Fibroblast of lung (primary cell): ENCODE measurements at places on chromosomes 6 and 20. TPM values are rescaled to one million over a fixed set of nuclear protein-coding genes. Genes with fewer than 3 reads are reported as not detected.

The PI3 gene
- not detected in 2 replicates for total RNA-seq

- no peak for DNase-seq
- no peak overlapping the region for H3K27ac ChIP-seq
- no peaks in the 10 kb centered on the region for H3K36me3 ChIP-seq
- no peaks in the 10 kb centered on the region for H3K4me1 ChIP-seq
Measured at GRCh38 chr20:771741-772464, 3.6 kb upstream of the SLC52A3 start.

GRCh38 chr6:109024784-109025183 is 69.9 kb downstream of the SESN1 start:
- H3K27ac ChIP-seq = no peak overlapping the region
- H3K27me3 ChIP-seq = no peaks in the 10 kb centered on the region
- no peaks in the 10 kb centered on the region for H3K36me3 ChIP-seq
- no peaks in the 10 kb centered on the region for H3K4me1 ChIP-seq

GRCh38 chr20:41004531-41005360 is 23.9 kb upstream of the TOP1 start:
- peaks cover 27% of the 10 kb centered on the region for H3K4me1 ChIP-seq
- peak overlapping the region; percentile 100 for H3K27ac ChIP-seq
- DNase-seq = peak; percentile 41
- H3K4me3 ChIP-seq = peak overlapping the region; percentile 58
- H3K27me3 ChIP-seq = no peaks in the 10 kb centered on the region

DNA sequence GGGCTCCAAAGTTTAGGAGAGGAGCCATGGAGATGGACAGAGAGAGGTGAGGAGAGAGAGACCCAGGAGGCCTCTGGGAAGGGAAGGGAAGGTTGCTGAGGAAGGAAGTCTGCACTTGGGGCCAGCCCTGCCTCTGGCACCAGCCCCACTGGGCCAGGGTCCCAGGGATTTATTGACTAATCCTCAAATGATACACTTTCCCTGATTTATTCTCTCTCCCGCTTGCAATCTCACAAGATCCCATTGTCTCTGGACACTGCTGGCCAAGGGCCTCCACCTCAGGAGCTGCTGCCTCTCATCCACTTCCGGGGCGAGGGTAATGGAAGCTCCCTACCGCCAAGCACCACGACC is 43.6 kb upstream of the FOXP4 start:
- no peak for DNase-seq
- H3K4me1 ChIP-seq = peaks cover 6% of the 10 kb centered on the region
- no peak overlapping the region for H3K27ac ChIP-seq
- peaks cover 20% of the 10 kb centered on the region for H3K27me3 ChIP-seq
- H3K4me3 ChIP-seq = no peak overlapping the region

DNA sequence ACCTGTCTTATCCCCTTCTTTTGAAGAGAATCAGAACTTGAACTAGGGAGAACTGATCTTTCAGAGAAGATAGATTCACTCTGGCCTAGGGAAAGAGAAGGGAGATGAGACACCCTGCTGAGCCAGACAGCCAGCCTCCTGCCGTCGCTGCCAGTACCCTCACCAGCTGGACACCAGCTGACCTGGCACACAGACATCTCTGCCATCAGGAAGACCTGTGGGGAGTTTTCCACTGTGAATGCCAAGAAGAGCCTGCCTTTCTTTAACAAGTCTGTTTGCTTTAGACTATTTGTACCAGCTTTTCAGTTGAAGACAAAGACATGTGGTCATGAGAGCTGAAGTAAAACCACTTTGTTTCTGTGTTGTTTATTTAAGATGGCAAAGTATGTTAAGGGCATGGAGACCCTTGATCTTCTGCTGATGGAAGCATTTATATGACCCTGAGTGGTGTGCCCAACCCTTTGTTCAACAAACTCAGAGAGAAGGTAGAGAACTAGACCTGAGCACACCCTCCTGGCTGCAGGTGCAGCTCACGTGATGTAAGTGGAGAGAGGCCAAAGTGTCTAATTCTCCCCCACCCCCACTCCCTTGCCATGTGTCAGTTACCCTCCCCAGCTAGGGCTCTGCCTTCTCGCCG is 82.3 kb upstream of the SLC24A3 start:
- no peaks in the 10 kb centered on the region for H3K27me3 ChIP-seq
- no peaks in the 10 kb centered on the region for H3K4me1 ChIP-seq
- H3K27ac ChIP-seq = no peak overlapping the region
- no peaks in the 10 kb centered on the region for H3K36me3 ChIP-seq

The NFATC2 gene
- under 0.01 and 0.50 TPM in 2 replicates for total RNA-seq

- no peak overlapping the region for H3K4me3 ChIP-seq
- no peaks in the 10 kb centered on the region for H3K36me3 ChIP-seq
- H3K27me3 ChIP-seq = no peaks in the 10 kb centered on the region
Measured at GRCh38 chr6:47188588-47189021, 121.1 kb downstream of the TNFRSF21 start.

The KIF25 gene
- total RNA-seq = 0.26 and 0.33 TPM in 2 replicates

DNA sequence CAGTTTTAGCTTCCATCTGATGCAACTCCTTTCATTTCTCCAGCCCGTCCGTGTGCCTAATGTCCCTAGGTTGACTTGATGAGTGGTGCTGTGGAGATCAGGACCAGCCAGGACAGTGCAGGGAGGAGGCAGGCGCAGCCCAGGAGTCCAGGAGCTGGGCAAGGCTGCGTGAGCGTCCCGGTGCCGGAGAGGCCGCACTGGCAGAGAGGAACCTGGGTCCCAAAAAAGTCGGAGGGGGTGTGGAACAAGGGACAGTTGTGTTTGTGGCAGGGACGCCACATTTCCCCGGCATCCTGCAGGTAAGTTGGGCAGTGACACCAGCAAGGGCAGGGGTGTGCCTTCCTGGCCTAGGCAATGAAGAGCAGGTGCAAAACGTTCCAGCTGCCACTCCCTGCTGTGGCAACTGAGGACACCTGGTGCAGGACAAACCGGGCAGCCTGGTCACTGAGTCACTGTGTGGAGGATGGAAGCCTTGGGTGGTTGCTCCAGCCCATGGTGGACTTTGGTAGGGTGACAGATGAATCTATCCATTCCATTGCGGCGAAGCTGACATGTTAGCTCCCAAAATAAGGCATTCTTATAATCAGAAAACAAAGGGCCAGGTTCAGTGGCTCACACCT is 53.2 kb downstream of the RAMACL start:
- no peak for DNase-seq
- peaks cover 13% of the 10 kb centered on the region for H3K36me3 ChIP-seq
- H3K4me1 ChIP-seq = no peaks in the 10 kb centered on the region
- H3K27me3 ChIP-seq = no peaks in the 10 kb centered on the region

DNA sequence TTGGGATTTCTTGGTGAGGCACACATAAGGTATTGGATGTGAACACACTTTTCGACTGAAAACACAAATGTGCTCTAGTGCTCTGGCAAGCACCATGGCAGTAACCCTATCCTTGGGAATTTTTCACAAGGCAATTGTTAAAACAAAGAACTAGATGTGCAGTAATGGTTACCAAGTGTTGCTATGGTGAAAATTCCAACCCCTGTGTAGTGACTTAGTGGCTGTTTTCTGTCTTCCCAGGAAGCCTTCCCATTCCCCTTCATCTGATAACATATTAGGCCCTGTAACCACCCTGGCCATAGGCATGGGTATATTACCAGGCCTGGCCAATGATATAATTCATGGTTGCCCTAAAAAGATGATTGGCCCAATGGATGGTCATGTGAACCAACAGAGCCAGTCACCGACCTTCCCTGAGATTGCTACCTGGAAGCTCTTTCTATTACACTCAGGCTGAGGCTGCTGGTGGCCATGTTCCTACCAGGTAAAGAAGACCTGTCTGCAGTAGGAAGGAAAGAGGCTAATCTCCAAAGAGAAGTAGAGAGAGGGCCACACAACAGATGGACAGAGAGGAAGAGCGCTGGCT is 4.1 kb downstream of the C20orf202 start:
- no peak for DNase-seq
- no peak overlapping the region for H3K4me3 ChIP-seq
- no peak overlapping the region for H3K27ac ChIP-seq
- H3K27me3 ChIP-seq = peaks cover 24% of the 10 kb centered on the region

The TULP1 gene
- total RNA-seq = not detected in 2 replicates

GRCh38 chr6:25714765-25715164 is 39.8 kb upstream of the SLC17A4 start:
- no peaks in the 10 kb centered on the region for H3K27me3 ChIP-seq
- H3K36me3 ChIP-seq = no peaks in the 10 kb centered on the region
- no peak for DNase-seq
- H3K4me3 ChIP-seq = no peak overlapping the region
- H3K4me1 ChIP-seq = no peaks in the 10 kb centered on the region
- H3K27ac ChIP-seq = no peak overlapping the region

The SNAP25 gene
- total RNA-seq = 1.5 and 4.5 TPM in 2 replicates

DNA sequence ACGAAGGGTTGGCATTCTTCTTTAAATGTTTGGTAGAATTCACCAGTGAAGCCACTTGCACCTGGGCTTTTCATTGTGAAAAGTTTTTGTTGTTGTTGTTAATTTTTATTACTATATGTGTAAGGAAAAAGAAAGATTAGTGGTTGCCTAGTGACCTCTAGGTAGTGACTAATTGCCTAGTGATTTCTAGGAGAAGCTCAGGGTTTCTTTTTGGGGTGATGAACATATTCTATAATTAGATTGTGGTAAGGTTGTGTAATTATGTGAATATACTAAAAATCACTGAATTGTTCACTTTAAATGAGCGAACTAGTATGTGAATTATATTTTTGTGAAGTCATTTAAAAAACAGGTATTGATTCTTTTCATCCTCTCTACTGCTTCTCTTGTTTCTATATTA is 123.8 kb upstream of the TMEM170B start:
- no peak overlapping the region for H3K27ac ChIP-seq
- peaks cover 2% of the 10 kb centered on the region for H3K4me1 ChIP-seq
- no peaks in the 10 kb centered on the region for H3K27me3 ChIP-seq
- no peaks in the 10 kb centered on the region for H3K36me3 ChIP-seq
- peak; percentile 76 for DNase-seq
- H3K4me3 ChIP-seq = no peak overlapping the region

GRCh38 chr6:77011929-77012545 is 451.3 kb downstream of the HTR1B start:
- no peak overlapping the region for H3K27ac ChIP-seq
- H3K4me3 ChIP-seq = no peak overlapping the region
- DNase-seq = no peak
- no peaks in the 10 kb centered on the region for H3K27me3 ChIP-seq

DNA sequence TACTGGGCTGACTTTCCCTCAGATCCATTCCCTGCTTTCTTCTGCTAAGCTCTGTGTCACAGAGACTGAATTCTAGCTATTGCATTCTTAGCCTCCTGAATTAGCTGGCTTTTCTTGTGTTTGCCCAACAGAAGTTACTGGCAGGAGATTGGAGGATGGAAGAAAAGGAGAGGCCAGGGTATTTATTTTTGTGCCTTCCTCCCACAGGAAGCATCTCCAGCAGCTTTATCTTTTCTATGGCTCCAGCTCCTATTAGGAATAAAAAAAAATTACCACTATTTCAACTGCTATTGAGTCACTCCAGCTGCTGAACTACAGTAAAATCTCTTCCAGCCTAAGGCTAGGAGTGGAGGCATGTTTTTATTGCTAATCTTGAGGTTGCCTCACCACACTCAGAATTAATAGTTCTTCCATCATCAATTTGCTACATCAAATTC is 492.4 kb downstream of the RFPL4B start:
- H3K27ac ChIP-seq = no peak overlapping the region
- H3K4me3 ChIP-seq = no peak overlapping the region
- no peaks in the 10 kb centered on the region for H3K36me3 ChIP-seq

The GSTA3 gene
- not detected in 2 replicates for total RNA-seq

The PPP1R3G gene
- 2.1 and 3.3 TPM in 2 replicates for total RNA-seq

- no peak overlapping the region for H3K4me3 ChIP-seq
- H3K27ac ChIP-seq = no peak overlapping the region
- no peaks in the 10 kb centered on the region for H3K27me3 ChIP-seq
- DNase-seq = no peak
Measured at GRCh38 chr6:170561555-170561954, 7.4 kb downstream of the TBP start.

- H3K27ac ChIP-seq = no peak overlapping the region
- no peaks in the 10 kb centered on the region for H3K4me1 ChIP-seq
- H3K27me3 ChIP-seq = peaks cover 17% of the 10 kb centered on the region
- DNase-seq = peak; percentile 57
- no peaks in the 10 kb centered on the region for H3K36me3 ChIP-seq
Measured at GRCh38 chr6:29553268-29554057, 6.1 kb downstream of the UBD start.

The CCN6 gene
- not detected in 2 replicates for total RNA-seq

DNA sequence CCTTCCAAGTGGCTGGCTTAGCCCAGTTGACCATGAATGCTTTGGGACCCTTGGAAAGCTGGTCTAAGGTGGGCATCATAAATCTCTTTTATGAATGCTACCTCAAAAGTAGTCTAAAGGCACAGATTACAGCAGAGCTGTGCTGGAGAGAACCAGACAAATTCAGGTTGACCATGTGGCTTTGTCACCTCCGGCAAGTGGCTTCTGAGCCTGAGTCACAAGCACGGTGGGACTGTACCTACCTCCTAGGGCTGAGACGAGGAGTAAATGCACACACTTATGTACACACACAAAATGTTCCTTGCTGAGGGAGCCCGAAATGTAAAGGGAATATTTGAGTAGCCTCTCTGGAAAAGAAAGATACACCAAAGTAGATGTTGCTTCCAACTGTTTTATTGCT is 155.9 kb downstream of the NFATC2 start:
- peaks cover 3% of the 10 kb centered on the region for H3K27me3 ChIP-seq
- no peak overlapping the region for H3K4me3 ChIP-seq
- no peaks in the 10 kb centered on the region for H3K36me3 ChIP-seq
- no peak for DNase-seq
- no peak overlapping the region for H3K27ac ChIP-seq

DNA sequence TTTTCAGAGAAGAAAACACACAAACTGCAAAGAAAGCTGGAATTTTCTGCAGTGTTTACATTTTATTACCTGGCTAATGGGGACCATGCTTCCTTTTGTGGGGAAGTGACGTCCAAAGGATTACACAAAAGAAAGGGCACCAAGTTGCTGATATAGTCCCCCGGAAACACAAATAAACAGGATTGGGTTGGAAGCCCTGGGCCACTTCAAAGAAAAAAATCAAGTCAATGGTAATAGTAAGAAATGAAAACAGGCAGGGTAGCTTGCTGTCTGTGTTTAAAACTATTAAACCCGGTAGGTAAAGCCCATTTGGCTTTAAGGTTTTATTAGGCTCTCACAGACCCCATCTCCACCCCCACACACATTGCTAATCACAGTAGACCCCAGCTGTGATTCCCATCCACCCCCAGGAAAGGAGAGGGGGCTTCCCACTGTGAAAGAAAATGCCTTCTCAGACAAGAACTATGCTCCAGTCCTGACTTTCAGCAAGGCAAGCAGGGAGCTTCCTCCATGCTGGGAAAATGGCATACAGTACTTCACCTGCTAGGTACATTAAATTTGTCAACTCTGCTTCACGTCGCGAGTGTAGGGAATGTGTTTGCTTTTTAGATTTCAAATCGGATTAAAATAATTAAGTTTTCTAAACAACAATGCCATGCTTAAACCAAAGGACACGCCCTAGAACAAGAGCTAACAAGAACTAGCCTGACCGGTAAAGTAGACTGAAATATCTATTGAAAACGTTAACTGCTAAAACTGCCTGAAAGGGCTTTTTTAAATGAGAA is 1.1 kb downstream of the PERP start:
- H3K36me3 ChIP-seq = no peaks in the 10 kb centered on the region
- peak overlapping the region; percentile 48 for H3K27ac ChIP-seq
- no peaks in the 10 kb centered on the region for H3K27me3 ChIP-seq
- H3K4me1 ChIP-seq = peaks cover 8% of the 10 kb centered on the region
